ENCODE measurements at places on chromosomes 6 and 20.

- DNase-seq = no peak
Measured at GRCh38 chr6:156697225-156697830, 79.8 kb upstream of the ARID1B start.

DNA sequence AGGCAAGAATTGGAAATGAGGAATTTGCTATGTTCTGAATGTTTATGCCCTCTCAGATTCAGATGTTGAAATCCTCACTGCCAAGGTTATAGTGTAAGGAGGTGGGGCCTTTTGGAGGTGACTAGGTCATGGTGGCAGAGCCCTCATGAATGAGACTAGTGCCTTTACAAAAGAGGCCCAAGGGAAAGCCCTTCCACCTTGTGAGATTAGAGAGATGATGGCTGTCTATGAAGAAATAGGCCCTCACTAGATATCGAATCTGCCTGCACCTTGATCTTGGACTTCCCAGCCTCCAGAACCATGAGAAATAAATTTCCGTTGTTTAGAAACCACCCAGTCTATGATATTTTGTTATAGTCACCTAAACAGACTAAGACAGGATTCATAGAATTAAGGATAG, 10.4 kb downstream of the ASIP start:
- DNase-seq = no peak

GRCh38 chr6:19312241-19312978, 524.8 kb upstream of the ID4 start:
- DNase-seq = no peak

GRCh38 chr20:11907621-11908020, 10.1 kb upstream of the BTBD3 start:
- DNase-seq = no peak

DNA sequence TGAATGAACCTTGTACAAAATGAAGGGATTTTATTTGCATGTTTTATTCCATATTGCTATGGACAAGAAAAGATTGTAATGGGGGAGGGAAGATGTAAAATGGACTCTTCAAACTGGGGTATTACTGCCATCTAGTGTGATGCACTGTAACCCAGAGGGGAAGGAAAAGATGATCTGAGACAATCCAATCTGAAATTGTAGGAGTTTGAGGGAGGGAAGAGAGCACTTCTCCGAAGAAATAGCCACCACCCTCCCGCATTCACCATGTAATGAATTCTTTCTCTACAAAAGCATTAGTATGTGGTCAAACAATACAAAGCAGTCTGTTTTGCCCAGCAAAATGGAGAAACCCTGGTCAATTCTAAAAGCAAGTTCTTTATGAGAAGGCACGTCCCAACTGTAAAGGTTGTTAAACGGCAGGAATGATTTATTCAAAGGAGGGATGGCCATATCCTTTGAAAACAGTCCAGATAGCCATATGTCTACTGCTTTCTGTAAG, 679.5 kb upstream of the NRSN1 start:
- no peak for DNase-seq

DNA sequence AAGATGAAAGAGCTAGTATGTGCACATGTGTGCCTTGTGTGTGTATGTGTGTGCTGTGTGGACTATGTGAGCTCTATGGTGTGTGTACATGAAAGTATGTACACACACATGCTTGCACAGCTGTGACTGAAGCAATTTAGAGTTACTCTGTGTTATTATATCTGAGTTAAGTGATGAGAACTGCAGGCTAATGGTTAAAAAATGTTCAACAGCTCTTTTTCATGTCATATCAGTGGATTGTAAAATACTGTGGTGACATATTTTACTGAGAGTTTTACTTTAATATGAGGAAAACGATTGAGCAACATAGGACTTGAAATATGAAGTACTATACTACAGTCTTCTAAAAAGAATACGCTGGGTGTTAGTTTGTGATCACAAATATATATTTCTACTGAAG, 195.7 kb upstream of the KCNK16 start:
- no peak for DNase-seq

- no peak for DNase-seq
Measured at GRCh38 chr6:1527073-1527457, 82.7 kb upstream of the FOXC1 start.

- no peak for DNase-seq
Measured at GRCh38 chr6:160519603-160520042, 144.5 kb downstream of the LPA start.

GRCh38 chr20:38216201-38216600, 44.3 kb downstream of the KIAA1755 start:
- DNase-seq = no peak

DNA sequence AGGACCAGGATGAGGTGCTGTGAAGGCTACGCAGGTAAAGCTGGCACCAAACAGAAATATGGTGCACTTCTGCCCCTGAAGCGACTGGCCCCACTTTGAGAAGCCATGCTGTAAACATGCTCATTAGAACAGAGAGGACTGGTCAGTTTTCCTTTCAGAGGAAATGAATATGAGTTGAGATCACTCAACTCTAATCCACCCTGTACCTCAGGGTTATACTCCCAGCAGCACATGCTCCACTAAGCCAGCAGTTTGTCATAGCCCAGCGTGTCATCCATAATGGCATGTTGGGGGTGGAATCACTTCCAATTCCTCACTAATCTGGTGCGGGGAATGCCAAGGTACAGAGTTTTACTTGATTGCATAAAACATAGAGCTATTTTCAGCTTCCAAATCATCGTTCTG, 98.1 kb downstream of the HIVEP2 start:
- DNase-seq = no peak

DNA sequence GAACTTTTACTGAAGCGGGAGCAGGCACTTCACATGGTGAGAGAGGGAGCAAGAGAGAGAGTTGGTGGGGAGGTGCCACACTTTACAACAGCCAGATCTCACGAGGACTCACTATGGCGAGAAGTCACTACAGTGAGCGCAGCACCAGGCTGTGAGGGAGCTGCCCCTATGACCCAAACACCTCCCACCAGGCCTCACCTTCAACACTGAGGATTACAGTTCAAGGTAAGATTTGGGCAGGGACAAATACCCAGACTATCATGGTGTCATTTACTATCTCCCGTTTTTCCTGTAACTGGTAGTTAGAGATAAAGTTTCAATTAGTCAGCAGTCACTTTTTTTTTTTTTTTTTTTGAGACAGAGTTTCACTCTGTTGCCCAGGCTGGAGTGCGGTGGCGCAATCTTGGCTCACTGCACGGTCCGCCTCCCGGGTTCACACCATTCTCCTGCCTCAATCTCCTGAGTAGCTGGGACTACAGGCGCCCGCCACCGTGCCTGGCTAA, 7.8 kb downstream of the RBCK1 start:
- no peak for DNase-seq

GRCh38 chr6:108968325-108969316, 120.4 kb downstream of the ARMC2 start:
- DNase-seq = no peak

DNA sequence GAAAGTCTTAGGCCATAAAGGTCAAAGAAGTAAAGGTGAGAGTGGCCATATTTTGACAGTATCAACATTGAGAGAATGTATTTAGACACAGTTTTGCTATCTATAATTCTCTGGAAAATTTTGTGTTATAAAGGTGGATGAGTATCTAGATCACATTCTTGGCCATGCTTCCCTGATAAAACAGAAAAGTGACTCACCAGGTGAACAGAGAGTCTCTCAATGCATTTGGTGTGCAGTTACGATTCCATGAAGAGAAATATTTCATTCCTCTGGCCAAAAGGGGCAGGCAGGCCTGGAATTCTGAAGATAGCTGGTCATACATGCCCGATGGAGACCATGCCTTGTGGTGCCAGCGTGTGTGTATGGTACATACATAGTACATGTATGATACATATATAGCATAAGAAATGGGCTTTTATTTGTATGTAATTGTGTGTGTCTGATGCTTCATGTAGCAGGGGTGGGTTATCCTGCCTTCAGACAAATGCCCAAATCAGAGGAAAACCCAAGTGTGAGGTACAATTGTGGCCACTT, 164.0 kb downstream of the SOBP start:
- DNase-seq = no peak

- no peak for DNase-seq
Measured at GRCh38 chr6:82370788-82371187, 7.2 kb downstream of the TPBG start.

- DNase-seq = no peak
Measured at GRCh38 chr20:53763707-53764414, 170.2 kb upstream of the ZNF217 start.

- no peak for DNase-seq
Measured at GRCh38 chr20:55730321-55730720, 275.0 kb downstream of the CBLN4 start.

DNA sequence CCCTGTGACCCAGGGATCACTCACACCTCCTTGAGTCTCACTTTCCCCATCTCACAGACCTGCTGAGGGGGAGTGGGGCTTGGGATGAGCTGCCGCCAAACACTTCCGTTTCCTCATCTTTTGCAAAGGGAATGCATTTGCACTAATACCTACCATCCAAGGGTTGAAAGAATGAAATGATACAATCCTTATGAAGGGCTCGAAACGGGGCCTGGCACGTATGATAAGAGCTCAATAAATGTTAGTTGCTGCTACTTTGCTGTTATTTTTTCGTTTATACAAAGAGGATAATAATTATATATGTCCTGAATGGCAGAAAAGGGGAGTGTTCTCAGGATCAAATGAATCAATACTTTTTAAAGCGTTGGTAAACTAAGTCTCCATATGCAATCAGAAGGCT, 6.1 kb upstream of the TFAP2D start:
- DNase-seq = no peak

DNA sequence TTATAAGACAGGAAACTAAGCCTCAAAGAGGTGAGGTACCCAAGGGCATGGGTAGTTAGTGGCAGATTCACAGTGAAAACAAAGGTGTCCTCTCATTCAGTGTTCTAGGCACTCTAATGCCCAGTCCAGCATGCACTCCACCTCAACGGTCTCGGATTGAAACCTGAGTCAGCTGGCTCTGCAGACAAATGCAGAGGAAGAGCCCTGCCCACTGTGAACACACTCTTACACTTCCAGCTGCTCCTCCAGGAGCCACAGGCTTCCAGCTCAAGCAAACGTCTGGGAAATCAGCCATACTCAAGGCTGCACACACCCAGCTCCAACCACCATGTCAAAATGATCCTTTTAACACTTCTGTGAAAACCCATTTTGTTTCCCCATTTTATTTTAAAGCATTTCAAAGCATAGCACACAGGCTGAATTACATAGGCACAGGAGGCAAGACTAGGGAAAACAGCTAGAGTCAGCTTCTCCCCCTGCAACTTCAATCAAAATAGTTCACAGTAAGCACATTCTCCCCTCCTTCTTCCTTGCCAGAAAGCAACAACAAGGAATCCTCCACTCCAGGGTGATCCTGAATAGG, 3.0 kb upstream of the IL17A start:
- DNase-seq = no peak

- peak; percentile 23 for DNase-seq
Measured at GRCh38 chr6:52361414-52361944, 472 bp upstream of the PAQR8 start.

DNA sequence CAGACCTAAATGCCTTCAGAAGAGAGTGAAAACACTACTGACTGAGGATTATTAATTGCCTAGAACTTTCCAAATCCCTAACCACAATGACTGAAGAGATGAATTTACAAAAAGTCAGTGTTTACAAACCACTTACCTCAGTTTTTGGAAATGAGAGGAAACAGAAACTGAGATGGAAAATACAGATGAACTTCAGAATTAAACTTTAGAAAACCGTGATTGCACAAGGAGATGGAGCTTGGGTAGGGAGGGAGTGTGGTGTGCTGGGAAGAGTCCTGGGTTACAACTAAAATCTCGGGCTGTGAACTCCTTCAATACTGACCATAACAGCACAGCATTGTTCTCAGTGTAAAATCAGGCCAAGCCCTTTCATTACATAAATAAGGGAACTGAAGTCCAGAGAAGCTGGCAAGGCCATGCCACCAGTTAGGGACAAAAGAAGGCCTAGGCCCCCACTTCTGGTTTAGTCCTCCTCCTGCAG, 4.0 kb downstream of the ELMO2 start:
- no peak for DNase-seq

DNA sequence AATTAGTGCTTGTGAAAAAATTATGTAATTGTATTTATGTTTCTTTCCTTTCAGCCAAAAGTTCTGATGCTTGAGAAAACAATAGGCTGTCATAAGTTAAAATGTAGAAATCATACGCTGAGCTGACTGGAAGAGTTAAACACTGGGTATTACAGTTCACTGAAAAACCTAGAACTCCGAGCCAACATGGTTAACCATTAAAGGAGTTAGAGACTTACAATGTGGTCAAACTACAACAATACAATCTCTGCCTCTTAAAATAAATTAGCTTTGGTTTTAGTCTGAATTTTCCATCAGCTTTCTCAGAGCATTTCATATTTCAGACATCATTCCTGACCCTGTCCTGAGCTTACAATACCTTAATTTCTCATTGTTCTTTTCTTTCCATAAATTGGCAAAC, 91.0 kb downstream of the COL12A1 start:
- no peak for DNase-seq

- no peak for DNase-seq
Measured at GRCh38 chr6:21648475-21649050, 55.0 kb downstream of the SOX4 start.

DNA sequence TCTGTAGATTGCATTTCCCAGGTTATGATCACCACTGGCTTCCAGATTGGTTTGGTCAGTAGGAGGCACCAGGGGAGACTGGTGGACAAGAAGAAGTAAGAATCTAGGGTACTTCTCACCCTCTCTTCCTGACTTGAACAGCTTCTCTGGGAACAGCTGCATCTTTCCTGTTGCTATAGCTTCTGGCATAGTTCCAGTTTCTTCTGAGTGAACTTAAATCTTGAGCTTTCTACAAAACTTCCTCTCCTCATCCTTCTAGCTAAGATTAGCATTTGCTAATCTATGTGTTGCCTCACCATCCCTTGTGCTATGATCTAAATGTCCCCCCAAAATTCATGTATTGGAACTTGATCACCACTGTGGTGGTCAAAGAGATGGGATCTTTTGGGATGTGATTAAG, 724.6 kb downstream of the UTRN start:
- DNase-seq = no peak

DNA sequence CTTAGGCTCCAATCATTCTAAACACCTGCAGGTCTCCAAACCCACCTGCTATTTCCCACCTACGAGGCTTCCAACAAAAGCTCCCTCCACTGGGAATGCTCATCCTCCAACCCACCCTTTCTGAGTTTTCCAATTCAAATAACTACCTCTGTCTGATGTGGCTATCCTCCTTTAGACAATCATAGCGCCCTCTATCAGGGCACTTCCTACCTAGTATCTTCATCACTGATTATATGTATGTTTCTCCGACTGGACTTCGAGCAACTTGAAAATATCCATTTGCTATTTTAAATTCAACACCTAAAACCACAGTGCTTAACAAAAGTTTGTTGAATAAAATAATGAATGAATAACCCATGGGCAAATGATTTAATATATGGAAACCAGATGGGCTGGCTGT, 41.3 kb downstream of the MTFR2 start:
- no peak for DNase-seq

GRCh38 chr6:13380761-13381160, 52.4 kb upstream of the TBC1D7 start:
- DNase-seq = no peak

DNA sequence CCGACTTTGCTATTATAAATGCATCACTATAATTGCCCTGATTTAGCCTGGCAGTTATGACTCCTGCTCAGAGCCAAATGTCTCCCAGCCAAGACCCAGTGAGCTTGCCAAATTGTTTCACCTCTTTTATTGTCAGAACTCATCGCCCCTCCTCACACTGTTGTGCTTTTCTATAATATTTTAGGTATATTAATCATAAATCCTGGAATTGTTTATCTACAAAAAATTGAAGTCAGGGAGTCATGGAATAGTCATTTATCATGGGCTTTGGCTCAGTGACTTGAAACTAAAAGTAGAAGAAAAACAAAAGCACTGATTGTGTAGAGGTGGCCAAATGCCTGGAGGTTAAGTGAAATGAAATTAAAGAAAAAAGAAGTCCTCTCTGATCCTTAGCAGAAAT, 85.6 kb downstream of the PFDN4 start:
- DNase-seq = no peak
